Hematopoietic multipotent progenitor cell treated with erythropoietin and hydrocortisone succinate and interleukin-3 and kit ligand, for 6 days (in vitro differentiated cells): ENCODE measurements at places on chromosomes 11 and 22.

DNA sequence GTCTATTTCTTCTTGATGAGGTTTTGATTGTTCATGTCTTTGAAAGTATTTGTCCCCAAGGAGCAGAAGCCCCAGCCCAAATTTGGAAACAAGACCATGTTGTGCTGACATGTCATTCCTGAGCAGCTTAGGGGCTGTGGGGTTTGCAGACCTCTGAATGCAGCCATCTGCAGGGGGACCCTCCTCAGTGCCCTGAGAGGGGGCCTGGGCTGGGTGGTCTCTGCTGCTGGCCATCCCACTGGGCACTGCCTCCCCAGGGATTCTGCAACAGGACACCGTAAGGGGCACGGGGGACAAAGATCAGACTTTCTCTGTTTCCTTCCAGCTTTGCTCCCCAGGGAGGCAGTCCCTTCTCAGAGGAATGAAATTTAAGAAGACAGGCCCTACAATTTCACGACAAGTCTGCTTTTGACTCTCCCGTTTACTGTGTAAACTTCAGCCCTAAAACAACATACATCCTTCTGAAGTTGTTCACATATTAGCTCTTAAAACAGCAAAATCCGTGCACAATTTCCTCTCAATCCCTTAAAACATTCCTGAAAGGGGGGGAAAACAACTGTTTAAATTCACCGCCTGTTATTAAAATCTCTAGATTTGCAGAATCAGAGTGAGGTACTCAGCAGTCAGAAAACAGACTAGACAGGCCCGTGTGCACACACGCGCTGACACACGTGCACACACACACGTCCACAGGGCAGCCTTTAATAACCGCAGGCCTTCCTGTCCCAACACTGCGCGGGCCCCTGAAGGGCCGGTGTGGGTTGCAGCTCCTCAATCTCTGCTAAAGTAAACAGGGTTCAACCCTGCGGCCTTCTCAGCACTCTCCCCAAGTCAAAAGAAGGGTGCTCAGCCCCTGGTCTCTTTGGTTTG, 109.8 kb downstream of the KCNQ1 start:
- no peak for DNase-seq

- no peak for DNase-seq
Observed at GRCh38 chr11:2520736-2521035, 75.9 kb downstream of the KCNQ1 start.

DNA sequence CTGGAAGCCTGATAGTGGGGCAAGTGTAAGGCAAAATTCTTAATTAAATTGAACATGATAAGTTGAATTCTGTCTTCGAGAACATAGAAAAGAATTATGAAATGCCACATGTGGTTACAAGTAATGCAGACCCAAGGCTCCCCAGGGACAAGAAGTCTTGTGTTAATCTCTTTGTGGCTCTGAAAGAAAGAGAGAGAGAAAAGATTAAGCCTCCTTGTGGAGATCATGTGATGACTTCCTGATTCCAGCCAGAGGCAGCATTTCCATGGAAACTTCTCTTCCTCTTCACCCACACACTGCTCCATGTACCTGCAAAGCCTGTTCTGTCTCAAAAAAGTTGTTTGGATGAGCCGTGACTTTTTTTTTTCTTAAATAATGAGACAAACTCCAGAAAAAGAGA, 1.9 kb upstream of the TYR start:
- DNase-seq = no peak

DNA sequence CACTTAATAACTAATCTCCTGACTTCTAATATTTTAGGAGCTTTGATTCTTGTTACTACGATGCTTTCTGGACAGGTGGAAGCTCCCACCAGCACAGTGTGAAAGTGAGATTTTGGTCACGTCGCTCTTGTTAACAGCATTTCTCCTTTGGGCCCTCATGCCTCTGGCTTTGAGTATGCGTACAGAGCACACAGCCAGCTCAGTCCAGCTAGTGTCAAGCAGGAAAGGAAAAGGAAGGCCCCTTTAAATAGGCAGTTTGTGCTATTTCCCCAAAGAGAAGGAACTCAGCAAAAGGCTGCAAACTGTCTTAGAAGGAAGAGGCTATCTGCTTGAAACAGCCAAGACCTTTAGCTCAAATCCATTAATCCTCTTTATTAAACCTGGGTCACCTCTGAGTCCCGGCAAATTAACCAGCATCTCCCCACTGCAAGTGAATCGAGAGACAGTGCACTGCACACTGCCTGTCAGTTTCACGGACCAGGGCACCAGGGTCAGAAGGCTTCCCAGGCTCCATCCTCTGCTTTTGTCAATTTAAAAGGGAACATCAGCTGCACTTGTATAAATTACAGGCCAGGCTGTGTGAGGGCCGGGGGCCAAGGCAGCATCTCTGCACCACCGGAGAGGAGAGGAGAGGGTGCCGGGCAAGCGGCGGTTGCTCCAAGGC, 34.7 kb downstream of the OPCML start:
- no peak for DNase-seq

GRCh38 chr11:80451105-80451504, 1010.3 kb upstream of the TENM4 start:
- no peak for DNase-seq

GRCh38 chr11:78290293-78291176, 101.8 kb downstream of the USP35 start:
- DNase-seq = peak; percentile 90

DNA sequence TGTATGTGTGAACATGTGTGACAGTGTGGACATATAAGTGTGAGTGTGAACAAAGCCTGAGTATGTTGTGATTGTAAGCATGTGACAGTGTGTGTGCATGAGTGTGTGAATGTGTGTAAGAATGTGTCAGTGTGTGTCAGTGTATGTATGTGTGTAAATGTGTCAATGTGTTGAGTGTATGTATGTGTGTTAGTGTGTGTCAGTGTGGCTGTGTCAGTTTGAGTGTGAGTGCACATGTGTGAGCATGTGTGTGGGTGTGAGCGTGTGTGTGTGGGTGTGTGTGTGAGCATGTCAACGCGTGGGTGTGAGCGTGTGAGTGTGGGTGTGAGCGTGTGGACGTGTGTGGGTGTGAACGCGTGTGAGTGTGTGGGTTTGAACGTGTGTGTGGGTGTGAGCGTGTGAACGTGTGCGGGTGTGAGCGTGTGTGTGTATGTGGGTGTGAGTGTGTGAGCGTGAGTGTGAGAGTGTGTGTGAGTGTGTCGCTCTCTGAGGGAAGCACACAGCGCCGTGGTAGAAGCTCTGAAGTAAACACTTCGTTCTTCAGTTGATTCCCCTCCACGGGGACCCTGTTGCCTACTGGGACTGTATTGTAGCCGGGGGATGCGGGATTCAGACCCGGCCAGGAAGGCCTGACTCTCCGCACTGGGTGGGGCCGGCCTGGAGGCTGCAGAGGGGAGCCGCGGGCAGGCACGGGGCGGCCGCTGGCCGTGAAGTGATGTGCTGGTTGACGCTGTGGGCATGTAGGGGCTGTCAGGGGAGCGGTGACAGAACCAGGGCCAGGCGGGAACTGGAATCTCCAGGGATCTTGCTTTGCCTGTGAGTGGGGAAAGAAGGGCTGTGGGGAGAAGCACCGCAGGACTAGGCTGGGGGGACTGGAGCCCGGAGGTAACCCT, 21.1 kb downstream of the RPS6KA4 start:
- DNase-seq = no peak

GRCh38 chr22:49271369-49271727, 556.3 kb downstream of the BRD1 start:
- DNase-seq = no peak

DNA sequence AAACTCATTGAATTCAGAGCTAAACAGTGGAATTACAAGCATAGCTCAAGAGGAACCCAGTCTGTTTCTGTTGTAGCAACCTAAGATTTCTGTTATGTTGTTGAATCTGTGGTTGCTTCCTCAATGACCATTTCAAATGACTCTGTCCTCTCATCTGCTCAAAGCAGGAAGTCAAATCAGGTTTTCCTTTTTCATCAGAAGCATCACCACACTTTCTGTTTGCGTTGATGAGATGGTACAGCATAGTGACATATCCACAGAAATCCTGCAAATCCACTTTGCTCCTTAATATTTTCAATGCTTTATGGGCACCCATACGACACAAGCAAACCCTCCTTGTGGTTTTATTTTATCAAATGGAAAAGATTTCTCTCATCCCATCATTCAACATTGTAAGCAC, 12.6 kb upstream of the UCP2 start:
- peak; percentile 56 for DNase-seq

DNA sequence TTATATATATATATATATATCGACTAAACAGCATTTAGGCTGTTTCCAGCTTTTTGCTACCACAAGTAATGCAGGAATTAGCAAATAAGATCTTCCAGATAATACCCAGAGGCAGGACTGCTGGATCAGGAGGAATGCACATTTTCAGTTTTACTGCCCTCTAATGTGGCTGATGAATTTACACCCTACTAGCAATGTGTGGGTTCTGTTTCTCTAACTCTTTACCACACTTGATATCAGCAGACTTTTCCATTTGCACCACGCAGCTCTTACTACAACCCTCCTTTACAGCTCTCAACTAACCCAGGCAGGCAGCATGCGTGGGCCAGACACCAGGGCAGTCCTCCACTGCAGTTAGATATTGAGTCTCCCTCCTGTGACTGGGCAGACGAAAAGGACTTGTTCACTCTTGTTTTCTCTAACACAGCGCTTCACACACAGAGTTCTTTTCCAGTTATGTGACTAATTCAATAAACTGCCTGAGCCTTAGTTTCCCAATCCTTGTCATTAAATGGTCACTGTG, 67.7 kb downstream of the IGLL5 start:
- no peak for DNase-seq
